Common myeloid progenitor, CD34-positive (primary cell): ENCODE measurements at places on chromosomes 4 and X.

DNA sequence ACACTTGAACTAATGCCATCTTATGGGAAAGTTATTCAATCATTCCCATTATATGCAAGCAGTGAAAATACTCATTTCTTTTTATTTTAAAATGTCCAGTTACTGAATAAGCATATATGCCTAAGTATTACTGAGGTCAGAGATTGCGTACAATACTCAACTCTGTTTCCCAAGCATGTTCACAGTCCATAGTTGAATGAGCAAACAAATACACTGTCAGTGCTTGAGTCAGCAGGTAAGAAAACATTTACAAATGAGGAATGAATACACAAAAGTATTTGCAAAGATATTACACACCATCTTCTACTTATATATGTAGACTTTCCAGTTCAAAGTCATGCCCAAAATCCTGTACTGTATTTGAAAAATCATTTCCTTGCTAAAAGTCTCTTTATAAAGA, 74.1 kb downstream of the TSPAN5 start:
- no peaks in the 10 kb centered on the region for H3K27me3 ChIP-seq
- H3K4me3 ChIP-seq: no peak overlapping the region
- DNase-seq: no peak
- H3K36me3 ChIP-seq: no peaks in the 10 kb centered on the region

DNA sequence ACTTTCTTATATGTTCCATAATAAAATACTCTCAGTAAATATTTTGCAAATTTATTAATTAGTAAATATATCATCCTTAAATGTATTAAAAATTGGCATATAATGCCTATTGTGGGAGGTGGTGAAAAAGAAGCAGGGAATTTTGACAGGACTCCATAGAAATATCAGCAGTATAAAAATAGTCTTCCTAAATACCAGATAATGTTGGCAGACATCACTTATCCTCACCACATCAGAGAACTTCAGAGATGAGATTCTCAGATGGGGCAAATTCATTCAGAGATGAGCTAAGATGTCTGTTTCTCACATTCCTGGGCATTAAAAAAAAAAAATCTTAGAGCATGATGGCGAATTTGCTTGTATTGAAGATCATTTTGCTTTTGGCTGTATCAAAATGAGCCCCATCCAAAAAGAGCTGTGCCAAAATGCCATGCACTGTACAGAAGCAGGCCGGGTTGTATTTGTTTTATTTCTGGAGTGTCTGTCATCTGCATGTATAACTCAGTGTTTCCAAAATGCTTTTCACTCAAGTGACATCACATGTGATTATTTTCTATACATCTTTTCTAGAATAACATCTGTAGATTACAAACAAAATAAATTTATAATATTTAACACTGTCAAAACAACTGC, 41.7 kb downstream of the ATP8A1 start:
- no peak overlapping the region for H3K27ac ChIP-seq
- H3K27me3 ChIP-seq: no peaks in the 10 kb centered on the region
- peaks cover 16% of the 10 kb centered on the region for H3K36me3 ChIP-seq
- H3K4me3 ChIP-seq: no peak overlapping the region

GRCh38 chrX:118116713-118117550, at the start of gene KLHL13:
Gene KLHL13 (minus strand): TSS chrX:118116810. CDS start chrX:118028473, 88,337 bp downstream.
- DNase-seq: peak; percentile 32
- H3K36me3 ChIP-seq: no peaks in the 10 kb centered on the region
- H3K4me3 ChIP-seq: peak within 1 kb of the TSS; percentile 61

- no peaks in the 10 kb centered on the region for H3K4me1 ChIP-seq
- no peak overlapping the region for H3K27ac ChIP-seq
- no peak for DNase-seq
- H3K36me3 ChIP-seq: no peaks in the 10 kb centered on the region
- H3K27me3 ChIP-seq: no peaks in the 10 kb centered on the region
- H3K4me3 ChIP-seq: no peak overlapping the region
Observed at GRCh38 chr4:140260227-140260626, 106.2 kb upstream of the MAML3 start.

DNA sequence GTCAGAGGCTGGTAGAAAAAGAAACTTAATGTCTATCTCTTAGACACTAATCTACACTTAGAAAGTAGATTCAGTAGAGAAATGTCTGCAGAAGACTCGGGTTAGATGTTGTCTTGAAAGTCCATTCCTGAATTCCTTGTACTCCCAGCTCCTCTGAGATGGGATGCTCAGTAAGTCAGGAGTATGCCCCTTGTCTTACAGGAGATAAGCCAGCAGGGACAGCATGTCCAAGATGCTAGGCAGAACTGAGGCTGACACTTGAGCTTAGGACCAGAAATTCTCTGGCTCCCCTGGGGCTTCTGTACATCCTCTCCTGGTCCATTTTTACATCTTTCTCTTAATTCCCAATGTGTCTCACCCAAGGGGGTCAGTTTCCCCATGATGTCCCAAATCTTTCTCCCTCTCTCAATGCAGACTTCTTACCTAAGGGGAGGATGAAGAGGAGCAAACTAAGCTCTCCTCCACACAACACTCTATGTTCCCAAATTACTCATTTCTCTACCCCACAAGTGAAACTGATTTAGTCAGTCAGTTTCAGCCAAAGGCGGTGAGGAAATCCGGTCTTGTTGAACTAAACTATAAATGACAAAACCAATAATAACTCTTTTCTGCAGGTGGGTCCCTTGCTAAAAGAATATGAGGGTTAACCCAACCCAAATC, 558.2 kb upstream of the DIPK2B start:
- peak overlapping the region; percentile 83 for H3K27ac ChIP-seq
- DNase-seq: peak; percentile 78
- peaks cover 53% of the 10 kb centered on the region for H3K4me1 ChIP-seq
- H3K36me3 ChIP-seq: peaks cover 8% of the 10 kb centered on the region

DNA sequence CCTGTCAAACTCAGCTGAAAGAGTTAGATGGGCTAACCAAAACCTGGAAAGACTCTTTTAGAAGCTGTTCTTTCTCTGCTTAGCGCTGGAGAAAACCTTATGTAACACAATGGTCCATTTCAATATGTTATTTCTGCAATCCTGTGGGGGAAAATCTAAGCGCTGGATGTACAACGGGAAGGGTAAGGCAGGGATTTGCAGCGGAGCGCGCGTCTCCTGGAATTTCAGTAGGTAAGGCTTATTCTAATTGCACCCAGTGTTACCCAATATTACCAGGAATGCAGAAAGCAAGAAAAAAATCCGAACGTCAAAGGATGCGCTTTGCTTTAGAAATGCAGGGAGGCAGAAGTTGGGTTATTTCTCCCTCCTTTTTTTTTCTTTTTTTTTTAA, 2.0 kb downstream of the HS3ST1 start:
- no peak overlapping the region for H3K27ac ChIP-seq
- peaks cover 29% of the 10 kb centered on the region for H3K4me1 ChIP-seq
- DNase-seq: no peak
- H3K36me3 ChIP-seq: no peaks in the 10 kb centered on the region
- H3K4me3 ChIP-seq: no peak overlapping the region

DNA sequence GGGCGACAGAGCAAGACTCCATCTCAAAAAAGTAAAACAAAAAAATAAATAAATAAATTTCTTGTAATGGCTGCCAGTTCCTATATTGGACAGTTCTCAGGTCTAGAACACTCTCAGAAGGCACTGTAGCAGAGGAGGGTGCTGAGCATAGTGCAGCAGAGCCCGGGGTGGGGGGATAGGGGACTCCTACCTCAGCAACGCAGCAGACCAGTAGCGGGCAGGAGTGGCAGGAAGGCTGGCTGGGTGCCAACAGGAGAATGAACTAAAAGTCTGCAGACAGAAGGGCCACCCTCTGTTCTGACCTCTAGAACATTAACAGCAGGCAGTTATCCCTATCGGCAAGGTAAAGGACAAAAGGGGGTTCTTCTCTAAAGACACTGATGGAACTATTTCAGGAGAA, 20.2 kb downstream of the PDK3 start:
- H3K4me3 ChIP-seq: no peak overlapping the region
- H3K27ac ChIP-seq: no peak overlapping the region
- no peaks in the 10 kb centered on the region for H3K27me3 ChIP-seq
- peaks cover 6% of the 10 kb centered on the region for H3K4me1 ChIP-seq
- H3K36me3 ChIP-seq: no peaks in the 10 kb centered on the region
- DNase-seq: no peak

DNA sequence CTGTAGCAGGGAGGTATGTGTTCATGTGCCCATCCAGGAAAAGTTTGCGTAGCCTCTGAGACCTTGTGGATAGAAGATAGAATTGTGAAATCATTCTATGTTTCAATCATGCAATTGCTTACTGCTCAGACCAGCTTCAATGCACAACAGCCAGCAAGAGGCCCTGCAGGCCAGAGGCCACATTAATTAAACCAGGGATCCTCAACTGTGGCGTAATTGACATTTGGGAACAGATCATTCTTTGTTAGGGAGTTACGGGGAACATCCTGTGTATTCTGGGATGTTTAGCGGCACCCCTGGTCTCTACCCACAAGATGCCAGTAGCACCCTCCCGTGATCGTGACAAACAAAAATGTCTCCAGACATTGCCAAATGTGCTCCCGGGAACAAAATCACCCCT, 86.5 kb upstream of the PRPS2 start:
- H3K27me3 ChIP-seq: no peaks in the 10 kb centered on the region
- no peak overlapping the region for H3K27ac ChIP-seq
- H3K36me3 ChIP-seq: no peaks in the 10 kb centered on the region
- H3K4me1 ChIP-seq: no peaks in the 10 kb centered on the region
- no peak overlapping the region for H3K4me3 ChIP-seq
- DNase-seq: no peak

DNA sequence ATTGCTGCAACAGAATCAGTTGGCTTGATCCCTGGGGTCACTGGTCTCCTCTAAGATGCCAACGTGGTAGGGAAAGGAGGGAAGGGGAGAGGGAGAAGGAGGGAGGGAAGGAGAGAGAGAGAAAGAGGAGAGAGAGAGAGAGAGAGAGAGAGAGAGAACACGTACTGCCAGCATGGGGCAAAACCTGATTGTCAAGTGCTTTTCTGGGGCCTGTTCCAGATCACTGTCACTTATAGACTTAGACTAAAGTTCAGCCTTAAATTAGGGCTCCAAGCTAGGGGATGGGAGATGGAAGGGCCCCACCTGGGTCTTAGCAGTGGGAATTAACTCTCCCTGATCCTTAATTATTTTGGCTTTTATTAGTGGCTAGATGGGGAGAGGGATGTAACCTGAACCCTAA, 12.9 kb downstream of the SHROOM4 start:
- no peaks in the 10 kb centered on the region for H3K27me3 ChIP-seq
- H3K27ac ChIP-seq: no peak overlapping the region
- no peaks in the 10 kb centered on the region for H3K36me3 ChIP-seq
- no peak for DNase-seq

DNA sequence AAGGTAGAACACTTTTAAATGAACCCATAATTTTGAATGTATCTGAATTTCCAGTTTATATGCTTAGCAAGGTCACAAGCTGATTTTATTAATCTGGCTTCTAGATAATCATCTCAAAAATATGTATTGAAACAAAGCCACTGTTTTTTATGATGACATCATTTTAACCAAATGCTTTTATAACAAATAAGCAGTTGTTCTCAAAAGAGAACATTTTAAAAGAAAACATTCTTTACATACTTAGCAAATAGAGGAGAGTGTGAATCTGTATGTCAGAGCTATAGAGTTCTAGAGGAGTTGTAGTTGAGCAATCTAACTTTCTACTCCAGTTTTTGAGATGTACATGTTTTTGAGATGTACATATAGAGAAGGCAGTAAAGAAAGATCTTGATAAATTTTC, 42.5 kb downstream of the LAMP2 start:
- H3K27me3 ChIP-seq: no peaks in the 10 kb centered on the region
- DNase-seq: no peak
- H3K4me1 ChIP-seq: no peaks in the 10 kb centered on the region
- no peak overlapping the region for H3K4me3 ChIP-seq

DNA sequence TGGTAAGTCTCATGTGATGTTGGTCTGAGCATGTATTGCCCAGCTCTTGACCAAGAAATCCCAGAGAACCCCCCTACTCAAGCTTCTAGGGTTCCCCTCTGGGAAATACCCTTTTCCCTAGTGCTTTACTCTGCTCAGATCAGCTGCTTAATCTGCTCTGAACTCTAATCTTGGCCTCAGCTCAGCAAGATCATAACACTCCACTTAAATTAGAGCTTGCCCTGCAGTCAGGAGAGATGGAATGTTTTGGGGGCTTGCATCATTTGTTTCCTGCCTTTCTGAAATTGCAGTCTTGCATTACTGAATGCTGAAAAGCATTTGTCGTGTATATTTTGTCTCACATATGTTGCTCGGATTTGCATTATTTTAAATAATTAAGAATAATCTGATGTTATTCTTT, 1153.6 kb downstream of the FSTL5 start:
- DNase-seq: no peak
- no peak overlapping the region for H3K27ac ChIP-seq
- no peaks in the 10 kb centered on the region for H3K4me1 ChIP-seq

- H3K4me1 ChIP-seq: no peaks in the 10 kb centered on the region
Observed at GRCh38 chr4:148779771-148780170, 337.6 kb upstream of the NR3C2 start.

DNA sequence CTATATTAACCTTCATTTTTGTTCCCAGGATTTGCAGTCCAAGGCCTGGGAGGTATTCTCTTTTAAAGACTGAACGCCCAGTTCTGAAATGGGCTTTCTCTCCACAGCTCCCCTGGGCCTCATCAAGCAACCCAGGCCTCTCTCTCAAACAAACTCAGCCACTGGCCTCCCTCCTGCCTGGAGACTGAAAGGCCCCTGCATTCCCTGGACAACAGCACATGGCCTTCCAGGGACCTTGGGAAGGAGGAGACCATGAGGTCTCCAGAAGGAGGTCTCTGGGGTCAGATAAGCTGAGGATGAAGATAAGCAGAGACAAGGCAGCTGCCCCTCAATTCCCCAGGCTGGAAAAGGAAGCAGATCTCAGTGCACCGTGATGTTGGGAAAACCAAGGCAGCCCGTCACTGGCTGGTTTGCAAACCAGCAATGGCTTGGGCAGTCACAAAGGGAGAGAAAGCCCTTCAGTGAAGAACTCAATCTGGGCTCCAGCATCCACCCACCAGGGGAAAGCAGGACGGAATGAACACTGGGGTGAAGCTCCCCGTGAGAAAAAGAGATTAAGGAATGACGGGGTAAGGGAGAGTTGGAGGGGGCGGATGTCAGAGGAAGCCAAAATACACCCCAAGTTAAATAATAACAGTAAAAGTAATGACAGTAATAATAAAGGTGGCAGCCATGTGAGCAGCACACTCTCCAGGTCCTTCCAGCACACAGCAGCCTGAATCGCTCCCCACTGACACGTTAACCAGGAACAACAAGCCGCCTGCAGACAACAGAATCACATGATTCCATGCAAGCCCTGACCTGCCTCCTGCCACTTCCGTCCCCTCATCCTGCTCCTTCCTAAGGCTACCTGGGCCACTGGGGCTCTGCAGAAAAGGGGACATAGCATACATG, 22.3 kb downstream of the AMOT start:
- H3K36me3 ChIP-seq: peaks cover 8% of the 10 kb centered on the region
- DNase-seq: no peak
- no peak overlapping the region for H3K4me3 ChIP-seq
- H3K27me3 ChIP-seq: no peaks in the 10 kb centered on the region

DNA sequence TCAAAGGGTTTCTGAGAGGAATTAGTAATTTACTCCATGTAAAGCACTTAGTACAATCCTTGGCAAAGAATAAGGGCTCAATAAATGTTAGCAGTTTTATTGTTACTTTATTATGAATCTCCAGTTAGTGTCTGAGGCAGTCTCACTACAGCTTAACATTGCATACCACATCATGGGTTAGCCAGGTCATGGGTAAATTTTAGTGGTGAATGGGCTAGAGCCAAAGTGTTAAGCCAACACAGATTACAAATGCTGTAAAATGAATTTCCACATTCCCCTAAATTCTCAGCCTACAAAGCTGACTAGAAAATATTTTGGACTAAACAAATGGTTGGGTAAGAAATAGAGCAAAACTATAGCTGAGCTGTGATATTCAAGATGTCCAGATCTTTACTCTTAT, 72.4 kb downstream of the NRK start:
- no peak for DNase-seq
- no peaks in the 10 kb centered on the region for H3K36me3 ChIP-seq
- no peak overlapping the region for H3K27ac ChIP-seq
- no peak overlapping the region for H3K4me3 ChIP-seq
